ENCODE measurements at places on chromosomes 16 and 17.

- DNase-seq: no peak
Measured at GRCh38 chr17:16918443-16918842, 53.5 kb downstream of the TNFRSF13B start.

GRCh38 chr17:40020146-40020545, 4.9 kb downstream of the CSF3 start:
- DNase-seq: no peak

GRCh38 chr17:73998653-73999645, 204.5 kb upstream of the RPL38 start:
- no peak for DNase-seq

DNA sequence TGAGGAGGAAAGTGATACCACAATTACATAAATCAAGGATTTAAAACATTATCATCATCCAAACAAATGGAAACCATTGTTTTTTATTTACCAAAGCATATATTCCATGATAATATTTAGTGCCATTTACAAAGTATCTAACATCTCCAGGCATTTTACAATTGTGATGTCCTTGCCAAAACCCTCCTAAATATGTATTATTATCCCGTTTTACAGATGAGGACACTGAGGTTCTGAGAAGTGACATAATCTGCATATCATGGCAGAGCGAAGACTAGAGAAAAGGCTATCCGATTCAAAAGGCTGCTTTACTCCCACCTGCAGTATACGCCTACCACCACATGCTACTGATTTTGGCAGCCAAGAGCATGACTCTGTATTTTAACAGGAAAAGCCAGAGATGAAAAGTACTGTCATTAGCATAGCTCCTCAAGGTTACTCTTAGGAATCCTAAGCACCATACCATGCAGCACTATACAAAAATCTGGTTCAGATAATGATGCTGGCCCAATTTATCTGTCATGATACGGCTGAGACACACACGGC, 301.4 kb downstream of the CA10 start:
- no peak for DNase-seq

DNA sequence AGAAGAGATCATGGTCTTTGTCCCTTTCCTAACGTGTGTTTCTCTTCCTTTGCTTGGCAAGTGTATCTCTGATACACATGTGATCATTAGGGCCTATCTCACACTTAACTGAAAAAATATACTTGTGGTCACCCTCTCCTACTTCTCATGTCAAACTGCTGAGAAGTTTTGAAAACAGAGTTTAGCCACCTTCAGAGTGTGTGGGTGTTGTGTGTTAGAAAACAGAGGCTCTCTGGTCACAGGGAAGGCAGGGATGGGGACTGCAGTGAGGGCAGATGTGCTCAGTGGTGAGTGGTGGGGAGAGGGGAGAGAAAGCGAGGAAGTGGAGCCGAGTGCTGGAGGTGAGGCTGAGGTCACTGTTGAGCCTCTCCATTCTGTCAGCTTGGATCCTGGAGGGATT, 29.4 kb downstream of the GRB7 start:
- DNase-seq: no peak

DNA sequence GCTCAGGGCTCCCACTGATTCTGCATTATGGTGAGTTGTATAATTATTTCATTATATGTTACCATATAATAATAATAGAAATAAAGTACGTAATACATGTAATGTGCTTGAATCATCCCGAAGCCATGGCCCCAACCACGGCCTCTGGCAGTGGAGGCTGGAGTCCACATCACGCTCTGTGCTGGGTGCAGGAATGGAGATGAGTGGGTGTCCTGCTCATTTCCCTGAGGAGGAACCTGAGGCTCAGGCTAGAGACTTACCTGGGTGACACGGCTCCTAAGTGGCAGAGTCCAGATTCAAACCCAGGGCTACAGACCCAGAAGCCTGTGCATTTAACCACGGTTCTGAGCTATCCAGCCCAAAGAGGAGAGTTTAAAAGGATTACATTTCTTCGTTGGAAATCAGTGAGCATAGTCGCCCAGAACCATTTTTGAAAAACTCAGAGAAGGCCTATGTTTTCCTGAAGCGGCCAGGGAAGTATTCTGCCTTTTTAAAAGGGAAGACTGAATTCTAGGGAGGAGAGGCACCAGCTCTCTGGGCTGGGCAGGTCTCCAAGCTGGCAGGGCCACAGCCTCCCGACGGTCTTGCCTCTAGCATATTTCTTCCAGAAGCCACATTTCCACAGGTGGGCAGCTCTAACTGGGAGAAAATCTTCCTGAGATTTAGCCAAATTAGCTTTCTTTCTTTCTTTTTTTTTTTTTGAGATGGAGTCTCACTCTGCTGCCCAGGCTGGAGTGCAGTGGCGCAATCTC, 6.7 kb downstream of the IL4R start:
- no peak for DNase-seq

GRCh38 chr16:86566601-86566965, at the start of gene FOXC2:
FOXC2 (plus strand) TSS chr16:86566829; CDS start chr16:86567336, 507 bp downstream.
- no peak for DNase-seq

- DNase-seq: no peak
Measured at GRCh38 chr16:85152414-85153030, 40.2 kb upstream of the CIBAR2 start.

DNA sequence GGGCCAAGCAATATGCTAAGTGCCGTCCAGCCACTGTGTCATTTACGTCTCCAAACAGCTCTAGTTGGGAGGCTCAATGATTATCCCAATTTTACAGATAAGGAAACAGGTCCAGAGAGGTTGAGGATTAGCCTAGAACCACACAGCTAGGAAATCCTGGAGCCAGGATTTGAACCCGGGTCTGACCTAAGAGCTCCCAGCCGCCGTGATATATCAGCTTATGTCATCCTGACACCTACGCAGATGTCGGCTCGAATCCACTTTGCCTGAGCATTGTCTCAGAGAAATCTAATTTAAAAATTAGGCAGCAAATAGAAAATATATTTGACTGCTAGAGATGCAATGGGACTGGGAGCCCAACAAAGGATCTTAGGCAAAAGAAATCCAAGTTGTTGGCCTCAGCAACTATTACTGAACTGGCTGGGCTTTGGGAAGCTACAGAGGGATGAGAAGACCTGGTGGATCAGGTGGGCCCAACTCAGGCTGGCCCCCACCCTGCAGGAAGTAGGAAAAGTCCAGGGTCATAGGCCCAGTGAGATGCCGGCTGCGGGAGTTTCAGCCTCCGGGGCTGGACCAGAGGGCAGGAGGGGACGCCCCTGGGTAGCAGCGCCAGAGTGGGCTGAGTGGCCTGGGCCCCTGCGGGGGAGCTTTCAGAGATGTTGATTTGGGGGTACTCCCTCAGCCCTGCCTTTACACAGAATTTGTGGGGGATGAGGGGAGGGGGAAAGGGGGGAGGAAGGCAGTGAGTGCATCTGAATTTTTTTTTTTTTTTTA, 35.1 kb upstream of the IL21R start:
- DNase-seq: no peak

GRCh38 chr16:52544703-52545102, 2.2 kb downstream of the TOX3 start:
- no peak for DNase-seq

DNA sequence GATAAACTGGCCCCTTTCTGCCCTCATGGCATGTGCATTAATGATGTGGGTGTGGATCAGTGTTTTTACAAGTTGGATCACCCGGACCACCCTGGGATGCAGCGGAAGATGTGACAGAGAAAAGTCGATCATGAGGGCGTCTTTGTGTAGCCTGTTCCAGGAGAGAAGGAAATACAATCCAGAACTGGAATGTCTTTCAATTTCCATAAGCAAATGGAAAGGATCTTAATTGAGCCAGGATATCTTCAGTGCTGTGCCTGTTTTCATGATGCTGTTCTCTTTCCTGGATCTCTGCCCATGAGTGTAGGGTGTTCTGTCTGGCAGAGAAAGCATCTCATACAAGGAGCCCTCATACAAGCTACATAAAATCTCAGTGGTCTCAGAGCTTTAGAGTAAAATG, 481.4 kb downstream of the XYLT1 start:
- no peak for DNase-seq

DNA sequence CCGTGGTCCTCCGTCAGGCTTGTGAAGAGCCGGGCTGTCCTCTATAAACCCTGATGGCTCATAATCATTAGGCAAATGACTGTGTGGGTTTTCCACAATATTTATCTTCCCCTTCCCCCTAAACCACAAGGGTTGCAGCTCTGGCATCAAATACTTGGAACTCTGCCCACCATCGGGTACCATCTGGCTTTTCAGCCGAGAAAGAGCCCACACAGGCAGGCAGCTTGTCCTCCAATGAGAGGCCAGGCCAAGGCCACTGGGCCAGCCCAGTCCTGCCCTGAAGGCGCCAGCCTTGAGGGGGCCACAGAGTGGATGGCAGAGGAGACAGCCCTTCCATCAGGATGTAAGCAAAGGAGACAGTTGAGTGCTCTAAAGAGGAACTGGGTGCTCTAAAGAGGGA, 31.8 kb upstream of the NAT9 start:
- no peak for DNase-seq

- no peak for DNase-seq
Measured at GRCh38 chr17:81923302-81924260, 4.0 kb downstream of the MAFG start.

DNA sequence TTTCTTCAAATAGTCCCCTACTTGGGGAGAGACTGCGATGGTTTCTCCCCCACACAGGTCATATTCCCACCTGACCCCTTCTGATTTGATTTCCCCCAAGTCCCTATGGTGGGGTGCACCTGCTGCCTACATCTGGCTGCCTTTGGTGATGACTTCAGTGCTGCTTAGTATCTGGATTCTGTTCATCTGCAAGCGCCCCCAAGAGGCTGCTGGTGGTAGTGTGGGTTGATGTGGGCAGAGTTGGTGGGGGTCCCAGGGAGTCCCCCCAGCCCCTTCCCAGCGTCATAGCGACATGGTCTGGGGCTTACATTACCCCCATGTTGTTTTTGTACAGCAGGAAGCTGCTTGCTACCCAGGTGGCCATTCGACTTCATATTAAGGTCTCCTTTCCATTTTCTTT, 99.2 kb downstream of the NTN1 start:
- no peak for DNase-seq

DNA sequence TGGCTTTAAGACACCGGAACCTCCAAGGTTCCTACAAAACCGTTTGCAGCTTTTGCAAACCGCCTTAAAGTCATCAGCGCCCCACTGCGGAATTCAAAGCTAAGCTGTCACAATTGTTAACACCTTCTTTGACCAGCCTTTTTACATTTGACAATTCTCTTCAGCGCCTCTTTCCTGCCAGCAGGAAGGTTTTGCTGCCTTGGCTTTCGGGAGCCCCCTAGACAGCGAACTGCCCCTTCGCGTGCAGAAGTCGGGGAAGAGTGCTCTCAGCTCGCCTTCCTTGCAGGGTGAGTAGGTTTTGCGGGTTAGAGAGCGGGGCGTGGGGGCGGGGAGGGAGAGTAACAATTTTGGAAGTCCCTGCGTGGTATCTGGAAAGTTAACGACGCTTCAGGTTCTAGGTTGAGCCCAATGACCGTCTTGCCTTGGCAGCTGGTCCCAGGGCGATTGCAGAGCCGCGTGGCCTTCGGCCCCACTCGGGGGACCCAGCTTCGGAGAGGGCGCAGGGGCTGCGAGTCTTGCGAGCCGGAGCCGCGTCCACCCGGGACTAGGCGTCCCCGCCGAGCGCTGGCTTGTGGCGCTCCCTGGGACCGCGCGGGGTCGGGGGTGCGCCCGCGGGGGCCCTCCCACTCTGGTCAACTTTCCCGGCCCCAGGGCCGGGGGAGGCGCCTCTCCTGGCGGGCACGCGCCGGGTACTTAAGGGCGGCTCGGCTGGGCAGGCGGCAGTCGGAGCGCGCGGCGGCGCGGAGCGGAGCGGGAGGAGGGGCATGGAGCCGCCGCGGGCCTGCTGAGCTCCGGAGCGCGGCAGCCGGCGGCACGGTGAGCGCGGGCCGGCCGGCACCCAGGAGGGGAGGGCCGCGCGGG, at the start of gene HAS3:
Gene HAS3, plus strand, starts transcription at position 153 of the 861 bp plus-strand sequence. CDS start 3,743 bp downstream, outside the sequence.
- no peak for DNase-seq

GRCh38 chr16:88705076-88705684, 1.0 kb downstream of the RNF166 start:
- DNase-seq: no peak

GRCh38 chr16:50652836-50653425, 28.2 kb downstream of the SNX20 start:
- DNase-seq: no peak

DNA sequence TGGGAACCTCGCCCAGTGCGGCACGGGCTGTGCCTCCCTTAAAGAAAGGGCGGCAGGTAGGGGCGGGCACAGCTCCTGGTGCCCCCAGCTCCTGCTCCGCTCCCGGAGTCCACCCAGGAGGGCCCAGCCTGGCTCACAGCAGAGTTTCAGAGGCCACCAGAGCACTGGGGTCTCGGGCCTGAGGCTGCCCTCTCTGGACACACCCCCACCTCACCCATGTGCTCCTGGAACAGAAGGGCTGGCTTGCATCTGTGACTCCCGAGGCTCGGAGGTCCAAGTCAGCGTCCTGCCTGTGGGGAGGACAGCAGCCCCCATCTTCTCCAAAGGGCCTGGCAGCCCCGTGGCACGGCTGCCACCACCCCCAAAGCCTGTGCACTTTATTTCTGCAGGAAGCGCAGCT, 62.7 kb downstream of the RBFOX3 start:
- DNase-seq: no peak

GRCh38 chr16:86037999-86038925, 139.3 kb downstream of the IRF8 start:
- DNase-seq: no peak

DNA sequence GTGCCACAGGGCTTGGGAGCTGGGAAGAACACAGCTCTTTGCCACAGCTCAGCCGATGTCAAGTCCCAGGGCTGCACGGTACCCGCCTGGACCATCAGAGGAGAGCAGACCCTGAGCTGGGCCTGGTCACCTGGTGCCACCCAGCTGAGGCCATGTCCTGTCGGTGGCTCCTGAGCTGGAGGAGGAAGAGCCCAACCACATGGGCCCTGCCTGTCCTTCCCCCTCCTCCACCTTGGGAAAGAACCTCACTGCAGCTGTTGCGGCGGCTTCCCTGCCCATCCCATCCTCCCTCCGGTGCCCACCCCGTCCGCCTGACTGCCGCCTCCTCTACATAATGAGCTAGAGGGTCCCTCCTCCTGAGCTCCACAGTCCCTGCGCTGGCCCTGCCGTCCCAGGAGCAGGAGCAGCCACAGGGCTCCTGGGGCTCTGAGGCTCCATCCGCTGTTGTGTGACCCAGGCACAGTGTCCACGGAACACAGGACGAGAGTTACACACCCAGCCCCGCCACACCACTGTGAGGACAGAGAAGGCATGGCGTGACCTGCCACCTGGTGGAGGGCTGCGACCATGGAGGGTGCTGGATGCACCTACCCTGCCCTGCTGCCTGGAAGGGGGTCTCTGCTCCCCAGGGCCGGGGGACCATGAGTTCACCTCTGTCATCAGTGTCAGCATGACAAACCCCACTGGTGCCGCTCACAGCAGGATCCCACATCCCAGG, 21.4 kb upstream of the CHMP6 start:
- no peak for DNase-seq

DNA sequence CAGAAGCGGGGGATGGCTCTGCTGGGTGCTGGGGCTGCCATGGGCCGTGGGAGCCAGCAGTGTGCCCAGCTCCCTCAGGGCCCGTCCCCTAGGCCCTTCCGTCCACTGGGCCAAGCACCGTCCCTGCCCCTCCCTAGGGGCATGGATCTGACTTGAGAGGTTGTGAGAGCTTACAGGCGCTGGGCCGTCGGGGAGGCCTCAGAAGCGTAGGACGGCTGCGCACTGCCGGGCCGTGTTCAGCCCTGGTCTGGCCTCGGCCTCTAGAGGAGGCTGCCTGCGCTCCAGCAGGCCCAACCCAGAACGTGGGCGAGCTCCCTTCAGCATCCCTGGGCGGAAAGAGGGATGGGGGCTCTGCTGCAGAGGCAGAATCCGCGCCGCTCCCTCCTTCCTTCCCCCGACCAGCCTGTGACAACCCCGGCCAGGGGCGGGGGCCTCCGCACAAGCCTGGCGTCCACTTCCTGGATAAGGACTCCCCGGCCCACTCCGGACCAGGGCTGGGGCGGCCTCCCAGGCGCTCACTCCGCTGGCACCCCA, 685 bp upstream of the MPG start:
- no peak for DNase-seq

GRCh38 chr16:46859719-46860152, 24.4 kb upstream of the GPT2 start:
- no peak for DNase-seq
